GM04504 (cell line): ENCODE measurements at places on chromosomes 7 and 10.

DNA sequence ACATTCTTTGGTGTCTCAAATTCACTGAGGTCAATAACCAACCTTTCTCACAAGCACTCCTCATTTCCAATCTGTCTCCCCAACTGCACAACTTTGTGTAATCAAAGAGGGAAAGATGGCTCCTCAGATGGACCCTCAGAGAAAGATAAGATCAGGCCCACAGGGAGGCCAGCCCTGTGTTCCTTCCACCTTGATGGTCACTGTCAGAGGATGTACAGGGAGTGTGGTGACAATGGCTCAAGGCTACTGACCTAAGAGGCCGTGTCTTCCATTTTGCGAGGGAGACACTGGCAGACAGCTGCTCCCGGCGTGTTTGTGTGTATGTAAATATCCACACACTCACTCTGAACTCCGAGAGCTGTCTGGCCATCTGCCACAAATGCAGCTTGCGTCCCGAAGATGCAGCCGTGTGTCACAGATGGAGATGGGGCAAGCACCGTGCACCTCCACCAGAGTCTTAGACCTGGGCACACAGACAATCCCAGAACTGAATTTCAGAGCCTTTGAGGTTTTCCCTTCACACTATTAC, 712.1 kb upstream of the NRP1 start:
- no peak for DNase-seq

DNA sequence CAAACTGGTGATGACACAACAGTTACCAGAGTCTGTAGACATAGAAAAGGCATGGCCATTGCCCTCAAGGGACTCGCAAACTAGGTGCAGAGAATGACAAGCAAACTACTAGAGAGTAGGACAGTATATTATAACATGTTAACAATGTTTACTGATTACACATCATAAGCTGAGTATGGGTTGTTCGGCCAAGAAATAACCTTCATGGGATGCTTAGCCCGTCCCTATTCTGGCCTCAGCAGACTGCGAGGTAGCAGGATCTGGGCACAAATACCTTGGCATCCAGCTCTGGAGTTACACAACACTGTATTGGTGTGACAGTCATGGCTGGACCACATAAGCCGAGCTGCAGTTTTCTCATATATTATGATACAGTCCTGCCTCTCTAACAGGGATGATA, 51.4 kb downstream of the ABCB4 start:
- no peak for DNase-seq

- no peak for DNase-seq
These were observed 43.3 kb downstream of the POLR1F start for GRCh38 chr7:19665399-19666008.

DNA sequence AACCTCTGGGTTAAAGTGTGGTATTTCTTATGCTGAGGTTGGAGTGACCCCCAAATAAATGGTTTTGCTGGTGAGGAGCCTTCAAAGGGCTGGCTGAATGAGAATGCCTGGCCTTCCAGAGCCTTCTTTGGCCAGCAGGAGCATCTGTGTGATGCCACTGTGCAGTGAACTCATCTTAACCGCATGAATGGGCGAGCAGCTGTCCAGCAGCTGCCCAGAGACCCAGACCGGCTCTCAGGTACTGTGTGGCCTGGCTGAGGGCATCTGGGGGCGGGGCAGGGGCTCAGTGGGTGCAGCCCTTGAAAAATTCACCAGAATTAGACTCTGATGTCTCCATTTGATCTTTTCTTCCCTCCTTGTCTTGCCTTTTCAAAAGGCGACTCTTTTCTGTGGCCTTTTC, 59.0 kb downstream of the SYPL1 start:
- DNase-seq: no peak

GRCh38 chr7:43248553-43248952, 136.1 kb downstream of the HECW1 start:
- no peak for DNase-seq

- DNase-seq: no peak
These were observed 70.6 kb downstream of the LHPP start for GRCh38 chr10:124532106-124532641.

- DNase-seq: no peak
These were observed 76.1 kb upstream of the NPS start for GRCh38 chr10:127472976-127473375.

DNA sequence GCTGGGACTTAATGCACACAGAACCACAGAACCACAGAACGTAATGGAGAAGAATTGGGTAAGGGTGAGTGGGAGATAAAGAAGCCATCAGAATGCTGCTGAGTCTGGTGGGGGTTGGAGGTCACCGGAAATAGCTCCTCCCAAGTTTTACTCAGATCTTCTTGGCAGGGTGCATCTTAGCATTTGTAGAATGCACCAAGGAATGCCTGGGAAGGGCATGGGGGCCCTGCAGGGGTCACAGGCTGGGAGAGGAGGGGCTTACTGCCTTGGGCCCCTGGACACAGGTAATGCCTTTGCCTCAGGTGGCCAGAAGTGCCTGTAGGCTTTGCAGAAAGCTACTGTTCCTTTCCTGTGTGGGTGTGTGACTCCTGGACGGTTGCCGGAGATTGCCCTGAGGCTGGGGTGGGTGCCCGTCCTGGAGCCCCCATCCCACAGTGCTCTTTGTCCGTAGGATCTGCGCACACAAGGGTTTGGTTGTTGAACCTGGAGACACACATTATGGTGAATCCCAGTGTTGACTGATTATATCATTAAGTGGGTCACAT, 55.1 kb downstream of the MGMT start:
- DNase-seq: no peak

DNA sequence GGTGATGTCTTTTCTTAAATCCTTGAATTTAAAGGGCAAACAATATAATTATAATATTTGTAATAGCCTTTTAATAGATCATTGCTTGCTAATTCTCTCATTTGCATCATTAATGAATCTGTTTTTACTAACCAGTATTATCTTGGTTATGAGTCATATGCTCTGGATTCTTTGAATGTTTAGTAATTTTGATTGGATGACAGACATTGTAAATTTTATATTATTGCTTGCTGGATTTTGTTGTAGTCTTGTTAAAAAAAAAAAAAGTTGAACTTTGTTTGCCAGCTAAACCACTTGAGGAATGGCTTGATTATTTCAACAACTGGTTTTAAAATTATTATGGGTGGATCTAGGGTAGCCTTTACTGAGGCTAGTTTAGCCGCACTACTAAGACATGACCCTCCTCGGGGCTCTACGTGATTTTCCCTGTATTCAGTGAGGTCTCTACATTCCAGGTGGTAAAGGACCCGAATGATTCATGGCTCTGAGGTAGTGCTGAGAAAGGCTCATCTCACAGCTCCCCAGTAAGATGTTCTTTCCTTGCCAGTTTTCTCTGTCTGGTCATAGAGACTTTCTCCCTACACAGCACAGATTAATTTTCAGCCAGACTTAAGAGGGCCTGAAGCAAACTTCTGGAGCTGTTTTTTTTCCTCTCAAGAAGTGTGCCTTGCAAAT, 8.5 kb downstream of the C10orf90 start:
- DNase-seq: peak; percentile 81

DNA sequence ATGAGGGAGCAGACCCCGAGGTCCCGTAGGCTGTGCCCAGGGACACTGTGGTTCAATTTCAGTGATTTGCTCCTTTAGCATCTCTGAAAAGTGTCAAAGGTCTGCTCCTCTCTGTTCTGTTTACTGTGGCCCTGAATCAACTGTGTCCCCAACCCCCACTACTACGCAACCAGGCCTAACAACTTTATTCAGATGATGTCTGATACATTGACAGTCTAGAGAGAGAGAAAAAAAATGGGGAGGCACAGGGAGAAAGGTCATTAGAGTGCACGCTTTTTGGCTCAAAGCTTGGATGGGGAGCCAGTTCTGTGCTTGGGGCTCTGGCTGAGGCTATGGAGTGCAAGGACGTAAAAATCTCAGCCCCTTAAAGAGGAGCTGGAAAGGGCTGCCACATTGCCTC, 77.9 kb downstream of the FAM107B start:
- no peak for DNase-seq

DNA sequence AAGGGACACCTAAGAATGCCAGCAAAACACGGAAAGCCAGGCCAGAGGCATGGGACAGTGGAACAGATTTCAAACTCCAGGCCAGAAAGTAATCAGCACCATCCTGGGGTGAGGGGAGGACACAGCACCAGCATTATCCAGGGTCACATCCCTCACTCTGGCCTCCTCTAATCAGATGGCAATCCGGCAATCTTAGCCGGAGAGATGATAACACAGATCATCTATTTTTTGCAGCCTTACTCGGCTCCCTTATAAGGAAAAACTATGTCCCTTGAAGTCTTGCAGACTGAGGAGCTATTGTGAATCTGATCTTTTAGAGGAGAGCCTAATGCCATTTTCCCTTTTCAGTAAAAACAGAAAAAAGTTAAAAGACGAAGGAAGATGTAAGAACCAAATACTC, 16.5 kb downstream of the TRIL start:
- no peak for DNase-seq

DNA sequence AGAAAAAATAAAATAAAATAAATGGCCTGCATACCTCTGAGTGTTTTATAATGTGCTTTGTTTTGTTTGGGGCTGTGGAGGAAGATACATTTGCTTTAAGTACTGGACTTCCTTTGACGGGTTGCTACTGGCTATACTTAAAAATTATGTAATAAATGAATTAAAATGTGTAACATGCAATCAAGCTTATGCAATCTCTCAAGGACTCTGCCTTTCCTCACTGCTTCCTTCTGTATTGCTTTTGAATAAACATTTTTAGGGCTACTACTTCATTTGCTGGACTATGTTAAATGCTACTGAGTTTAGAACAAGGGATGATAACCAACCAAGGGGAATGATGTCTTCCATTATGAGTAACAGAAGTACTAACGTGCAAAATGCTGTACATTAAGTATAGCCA, 91.6 kb downstream of the ETV1 start:
- no peak for DNase-seq

- no peak for DNase-seq
These were observed 2.9 kb upstream of the VCL start for GRCh38 chr10:73995035-73995358.

DNA sequence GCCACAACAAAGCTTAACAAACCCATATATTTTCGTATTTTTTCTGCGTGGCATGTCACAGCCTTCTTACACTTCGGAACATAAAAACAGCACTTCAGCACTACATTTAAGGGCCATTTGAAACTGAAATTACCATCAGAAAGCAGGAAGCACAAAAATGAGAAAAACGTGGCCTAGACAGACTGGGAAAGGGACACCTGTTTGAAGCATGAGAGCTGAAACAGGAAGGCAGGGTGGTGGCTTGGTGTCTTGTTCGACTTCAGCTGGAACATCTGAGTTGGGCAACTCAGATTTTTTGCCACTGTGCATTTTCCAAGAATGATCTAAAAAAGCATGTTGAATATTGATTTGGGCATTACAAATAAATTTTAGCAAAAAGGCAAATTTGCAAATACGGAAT, 243.2 kb downstream of the ELMO1 start:
- DNase-seq: no peak

DNA sequence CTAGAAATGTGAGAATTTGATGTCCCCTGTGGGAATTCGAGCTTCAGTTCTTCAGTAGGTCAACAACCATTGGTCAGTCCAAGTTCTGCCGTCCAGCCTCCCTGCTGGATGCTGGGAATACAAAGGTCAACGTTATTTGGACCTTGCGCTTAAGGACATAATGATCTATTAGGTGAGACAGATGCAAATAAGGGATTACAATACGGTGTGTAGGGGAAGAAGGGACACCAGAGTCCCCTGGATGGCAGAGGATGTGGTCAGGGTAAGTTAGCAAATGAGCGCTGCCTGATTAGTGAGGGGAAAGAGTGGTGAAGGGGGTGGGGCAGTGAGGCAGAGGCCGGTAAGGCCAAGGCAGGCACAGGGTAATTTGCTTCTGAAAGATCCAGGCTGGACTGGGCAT, 16.2 kb downstream of the CCNY start:
- DNase-seq: no peak

DNA sequence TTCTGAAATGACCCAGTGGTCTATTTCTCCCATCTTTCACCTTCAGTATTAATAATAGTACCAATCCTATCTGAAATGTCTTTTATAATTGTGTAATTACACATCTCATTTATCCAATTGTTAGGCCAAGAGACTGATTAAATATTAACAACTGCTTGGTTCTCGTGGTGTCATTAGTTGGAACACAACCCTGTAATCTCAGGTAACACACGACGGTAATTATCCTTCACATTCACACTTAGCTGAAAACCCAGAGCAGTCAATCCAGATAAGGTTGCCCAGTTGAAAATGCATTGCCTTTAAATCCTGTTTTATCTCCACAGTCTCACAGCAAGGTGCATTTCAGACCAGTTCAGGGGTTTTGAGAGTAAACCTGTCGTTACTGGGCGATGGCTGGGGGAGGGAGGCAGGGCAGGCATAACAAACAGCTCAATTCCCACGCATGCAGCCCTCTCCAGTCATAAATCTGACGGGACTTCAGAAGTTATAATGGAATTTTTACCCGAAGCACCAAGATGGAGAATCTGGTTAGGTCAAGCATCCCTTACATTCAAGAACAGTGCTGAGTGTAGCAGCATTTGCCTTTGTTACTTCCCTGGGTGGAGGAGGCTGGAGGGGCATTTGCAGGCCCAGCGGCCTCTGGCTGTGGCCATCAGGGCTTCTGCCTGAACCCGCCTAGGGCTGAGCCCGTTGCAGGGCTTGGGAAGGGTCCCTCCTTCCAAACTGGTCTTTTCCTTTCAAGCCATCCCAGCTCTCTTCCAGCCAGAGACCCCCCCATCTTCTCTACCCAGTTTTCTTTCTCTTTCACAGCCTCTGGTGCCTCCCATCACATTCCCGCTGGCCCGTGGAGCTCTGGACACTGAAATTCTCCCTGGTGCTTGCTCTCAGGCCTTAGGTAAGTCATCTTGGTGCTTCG, 201.0 kb upstream of the LYZL2 start:
- DNase-seq: no peak

DNA sequence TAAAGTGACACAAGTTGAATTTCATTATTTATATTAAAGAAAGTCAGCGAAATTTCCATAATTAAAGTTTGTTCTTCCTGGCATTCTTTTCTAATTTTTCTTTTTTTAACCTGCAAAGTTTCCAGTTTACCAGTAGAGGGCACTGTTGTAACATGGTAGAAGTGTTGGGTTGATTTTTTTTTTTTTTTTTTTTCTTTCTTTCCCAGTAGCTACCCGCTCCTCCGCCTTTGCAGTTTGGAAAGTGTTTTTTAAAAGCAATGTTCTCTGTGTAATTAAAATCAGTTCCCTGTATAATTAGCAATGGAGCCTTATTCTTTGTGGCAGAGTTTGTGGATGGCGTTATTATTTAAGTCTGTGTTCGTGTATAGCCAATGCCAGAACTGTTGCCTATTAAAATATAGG, 53.7 kb downstream of the TAF3 start:
- DNase-seq: peak; percentile 4

DNA sequence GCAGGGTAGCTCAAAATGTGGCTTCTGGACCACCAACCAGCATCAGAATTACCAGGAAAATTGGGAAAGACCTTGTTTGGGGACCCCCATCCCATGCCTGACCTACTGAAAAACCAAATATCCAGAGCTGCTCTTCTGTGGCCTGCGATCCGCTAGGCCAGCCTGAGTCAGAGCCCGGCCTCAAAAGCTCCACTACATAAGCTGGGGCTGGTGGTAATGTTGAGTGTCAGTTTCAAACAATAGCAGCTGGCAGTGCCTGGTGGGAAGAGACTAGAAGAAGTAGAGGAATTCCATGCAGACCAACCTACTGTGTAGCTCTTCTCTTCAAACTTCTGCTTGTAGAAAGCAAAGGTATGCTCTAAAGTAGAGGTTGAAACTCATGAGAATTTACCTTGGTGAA, 52.0 kb downstream of the KLRG2 start:
- no peak for DNase-seq
